ENCODE measurements at places on chromosomes 16 and 17.

GRCh38 chr17:7856011-7856810 lies 1.1 kb downstream of the NAA38 start:
- DNase-seq = peak; percentile 58

DNA sequence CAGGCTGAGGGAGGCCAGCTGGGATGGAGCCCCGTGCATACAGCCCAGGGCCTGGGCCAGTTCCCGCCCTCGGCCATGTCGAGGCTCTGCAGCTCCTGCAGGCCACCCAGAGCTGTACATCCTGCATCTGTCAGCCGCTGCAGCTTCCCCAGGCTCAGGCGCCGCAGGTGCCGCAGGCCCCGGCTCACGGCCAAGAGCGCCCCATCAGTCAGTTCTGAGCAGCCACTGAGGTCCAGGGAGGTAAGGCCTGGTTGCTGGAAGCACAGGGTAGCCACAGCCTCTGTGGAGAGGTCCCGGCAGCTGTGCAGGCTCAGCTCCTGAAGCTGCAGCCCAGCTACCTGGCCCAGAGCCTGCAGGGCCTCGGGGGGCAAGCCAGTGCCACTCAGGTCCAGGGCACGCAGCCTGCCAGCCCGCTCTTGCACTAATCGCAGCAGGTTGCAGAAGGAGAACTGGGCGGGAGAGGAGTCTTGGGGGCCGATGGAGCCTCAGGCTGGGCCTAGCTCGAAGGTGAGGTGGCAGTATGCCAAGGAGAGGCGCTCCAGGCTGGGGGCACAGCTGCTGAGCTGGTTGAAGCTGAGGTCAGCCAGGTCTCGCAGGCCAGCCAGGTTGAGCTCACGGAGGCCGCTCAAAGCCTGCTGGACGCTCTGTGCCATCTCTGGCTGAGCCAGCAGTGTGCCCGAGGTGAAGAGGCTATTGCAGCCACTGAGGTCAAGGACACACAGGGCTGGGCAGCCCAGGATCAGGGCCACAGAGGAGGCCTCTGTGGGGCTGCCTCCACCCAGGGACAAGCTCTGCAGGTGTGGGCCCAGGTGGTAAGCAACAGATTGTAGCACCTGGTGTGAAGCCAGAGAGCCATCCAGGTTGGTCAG lies 11.4 kb downstream of the ELMO3 start:
- no peak for DNase-seq

DNA sequence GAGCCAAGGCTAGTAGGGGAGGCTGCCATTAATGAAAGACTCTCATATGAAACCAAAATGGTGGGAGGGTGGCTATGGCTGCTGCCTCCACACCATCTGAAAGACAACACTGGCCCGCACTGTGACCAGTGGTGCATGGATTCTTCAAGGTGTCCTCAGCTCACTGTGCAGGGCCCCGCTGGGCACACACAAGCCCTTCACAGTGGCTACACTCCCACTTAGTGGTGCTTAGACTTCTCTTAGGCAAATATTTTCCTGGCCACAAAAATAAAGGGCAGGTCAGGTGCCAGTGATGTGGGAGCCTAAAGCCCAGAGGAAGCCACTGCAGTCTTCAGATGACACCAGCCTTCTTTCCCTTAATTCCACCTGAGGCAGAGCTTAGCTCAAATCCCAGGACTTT lies 38.1 kb upstream of the IRX3 start:
- no peak for DNase-seq

DNA sequence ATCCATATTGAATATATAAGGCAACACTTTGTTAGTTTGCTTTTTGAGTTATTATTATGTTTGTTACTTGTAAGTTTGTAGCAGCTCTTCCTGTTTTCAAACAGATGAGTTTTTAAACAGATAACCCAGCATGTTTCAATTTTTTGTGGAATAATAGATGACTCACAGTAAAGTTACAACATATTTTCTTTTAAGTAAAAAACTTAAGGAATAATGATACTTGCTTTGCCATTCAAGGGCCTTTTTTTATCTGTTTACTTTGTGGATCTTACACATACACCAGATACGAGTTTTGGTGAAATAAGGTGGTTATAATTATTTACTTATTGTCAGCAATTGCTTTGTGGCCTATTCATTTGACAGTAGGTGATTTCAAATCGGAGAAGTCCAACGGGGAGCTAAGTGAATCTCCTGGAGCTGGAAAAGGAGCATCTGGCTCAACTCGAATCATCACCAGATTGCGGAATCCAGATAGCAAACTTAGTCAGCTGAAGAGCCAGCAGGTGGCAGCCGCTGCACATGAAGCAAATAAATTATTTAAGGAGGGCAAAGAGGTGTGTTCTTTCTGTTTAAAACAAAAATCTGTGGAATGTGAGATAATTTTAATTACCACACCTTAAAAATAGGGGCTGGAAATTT lies 66.3 kb downstream of the BPTF start:
- DNase-seq = no peak

GRCh38 chr17:47837401-47838039 lies 3.6 kb downstream of the SCRN2 start:
- no peak for DNase-seq

DNA sequence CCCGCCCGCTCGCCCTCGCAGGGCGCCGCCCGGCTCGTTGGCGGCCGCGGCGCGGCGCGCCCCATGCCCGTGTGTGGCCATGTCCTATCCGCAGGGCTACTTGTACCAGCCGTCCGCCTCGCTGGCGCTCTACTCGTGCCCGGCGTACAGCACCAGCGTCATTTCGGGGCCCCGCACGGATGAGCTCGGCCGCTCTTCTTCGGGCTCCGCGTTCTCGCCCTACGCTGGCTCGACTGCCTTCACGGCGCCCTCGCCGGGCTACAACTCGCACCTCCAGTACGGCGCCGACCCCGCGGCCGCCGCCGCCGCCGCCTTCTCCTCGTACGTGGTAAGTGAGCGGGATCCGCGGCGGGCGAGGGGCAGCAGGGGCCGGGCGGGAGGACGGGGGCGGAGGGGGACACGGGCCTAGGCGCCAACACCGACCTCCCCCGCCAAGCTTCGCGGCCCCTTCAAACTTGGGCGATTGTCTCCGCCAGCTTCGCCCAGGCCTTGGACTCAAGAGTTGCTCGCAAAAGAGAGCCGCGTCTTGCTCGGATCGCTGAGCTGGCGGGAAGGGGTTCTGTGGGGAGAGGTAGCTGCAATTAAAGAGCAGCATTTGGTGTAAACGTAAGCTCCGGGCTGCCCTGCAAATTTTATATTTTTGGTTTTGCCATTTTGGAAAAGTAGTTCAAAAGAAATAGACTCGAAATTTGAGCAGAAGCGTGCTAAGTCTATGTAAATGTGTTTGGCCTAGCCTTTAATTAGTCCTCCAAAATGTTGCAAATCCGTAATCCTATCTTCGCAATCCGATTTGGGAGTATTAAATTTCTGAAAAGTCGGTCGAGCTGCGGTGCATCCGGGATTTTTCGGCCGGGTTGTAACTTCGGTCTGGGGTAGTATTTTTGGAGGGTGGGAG lies 702 bp downstream of the IRX5 start:
- DNase-seq = no peak

GRCh38 chr17:2067048-2067561 lies 12.2 kb downstream of the HIC1 start:
- DNase-seq = no peak

GRCh38 chr17:35733366-35733765 lies 1.9 kb downstream of the RASL10B start:
- DNase-seq = no peak

- no peak for DNase-seq
These were observed 53.5 kb downstream of the MPHOSPH6 start for GRCh38 chr16:82116535-82116934.

GRCh38 chr16:53785044-53785443 lies 81.1 kb downstream of the FTO start:
- no peak for DNase-seq

DNA sequence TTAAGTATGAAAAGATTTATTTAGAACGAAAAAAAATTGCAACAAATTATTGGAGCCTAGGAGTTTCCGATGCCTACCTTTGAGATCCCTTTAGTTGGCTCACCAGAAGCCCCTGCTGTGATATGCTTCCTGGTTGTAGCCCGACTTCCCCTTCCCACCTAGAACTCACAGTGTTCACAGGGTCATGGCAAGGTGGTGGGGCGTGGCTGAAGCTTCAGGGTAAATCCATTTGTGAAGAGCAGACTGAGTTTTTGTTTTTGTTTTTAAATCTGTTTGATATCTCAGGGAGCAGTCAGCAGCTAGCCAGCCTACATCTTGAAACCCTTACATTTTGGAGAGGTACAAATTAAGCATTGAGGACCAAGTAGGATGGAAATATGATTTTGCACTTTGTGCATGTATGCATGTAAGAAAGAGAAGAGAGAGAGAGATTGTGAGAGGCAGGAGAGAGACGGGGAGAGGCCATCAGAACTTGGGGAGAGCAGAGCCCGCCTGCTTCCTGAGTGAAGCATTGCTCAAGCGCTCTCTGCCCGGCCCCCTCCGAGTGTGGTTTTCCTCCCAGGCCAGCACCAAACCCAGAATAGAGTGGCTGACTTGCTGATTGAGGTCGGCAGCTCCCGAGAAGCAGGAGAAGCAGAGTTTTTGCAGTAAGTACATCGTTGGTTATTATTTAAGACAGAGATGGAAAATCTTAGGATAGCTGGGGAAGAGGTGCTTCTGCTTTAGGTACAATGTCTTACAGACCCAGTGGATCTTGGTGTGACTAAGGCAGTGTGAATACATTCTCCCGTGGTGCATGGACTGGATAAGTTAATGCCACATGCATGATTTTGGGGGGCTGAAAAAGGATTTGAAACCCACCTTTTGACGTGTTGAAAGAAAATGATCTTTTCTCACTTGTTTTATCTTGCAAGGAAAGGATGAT lies 64.2 kb downstream of the SPECC1 start:
- DNase-seq = peak; percentile 25

GRCh38 chr17:75777296-75777922 lies 7.2 kb upstream of the UNK start:
- no peak for DNase-seq

DNA sequence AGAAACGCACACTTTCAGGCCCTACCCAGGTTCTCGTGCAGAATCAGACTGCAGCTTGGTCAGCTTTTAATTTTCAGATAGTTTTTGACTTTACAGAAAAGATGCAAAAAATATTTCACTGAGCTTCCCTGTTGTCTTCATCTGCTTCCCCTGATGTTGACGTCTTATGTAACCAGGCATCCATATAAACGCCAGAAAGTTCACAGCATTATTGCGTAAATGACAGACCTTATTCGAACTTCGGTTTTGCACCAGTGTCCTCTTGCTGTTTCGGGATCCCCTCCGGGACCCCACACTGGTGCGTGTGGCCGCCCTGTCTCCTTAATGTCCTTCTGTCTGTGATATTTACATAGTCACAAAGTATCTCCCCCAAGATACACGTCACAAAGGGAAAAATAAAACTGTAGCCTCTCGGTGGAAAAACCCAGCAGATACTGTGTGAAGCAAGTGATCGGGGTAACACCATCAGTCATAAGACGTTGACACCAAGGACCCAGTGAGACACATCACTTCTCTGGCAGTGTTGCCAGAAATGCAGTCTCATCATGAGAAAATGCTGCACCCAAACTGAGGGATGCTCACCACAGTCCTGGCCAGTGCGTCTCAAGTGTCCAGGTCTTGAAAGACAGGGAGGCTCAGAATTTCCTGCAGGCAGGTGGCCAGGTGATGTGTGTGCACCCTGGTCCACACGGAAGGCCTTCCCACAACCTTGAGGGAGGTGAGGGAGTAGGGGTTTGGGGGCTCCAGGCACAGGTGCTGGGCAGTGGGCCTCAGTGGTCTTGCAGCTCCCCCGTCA lies 4.3 kb downstream of the BANP start:
- no peak for DNase-seq

GRCh38 chr16:49464877-49465504 lies 91.4 kb downstream of the C16orf78 start:
- no peak for DNase-seq

DNA sequence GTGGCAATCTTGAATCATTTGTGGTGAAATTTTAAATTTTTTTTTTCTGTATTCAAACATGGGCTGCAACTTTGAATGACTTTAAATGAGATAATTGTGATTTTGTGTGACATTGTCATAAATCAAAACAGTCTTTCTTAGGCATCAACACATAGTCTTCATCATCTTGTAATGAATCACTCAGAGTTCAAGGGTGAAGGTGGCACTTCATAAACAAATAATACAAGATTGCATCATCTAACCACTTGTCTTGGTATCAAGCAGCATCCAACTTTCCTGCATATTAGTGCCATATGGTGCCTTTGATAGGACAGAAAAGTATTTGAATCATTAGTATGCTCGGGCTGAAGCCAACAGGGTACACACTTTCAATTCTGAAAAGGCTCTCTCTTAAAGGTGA lies 392.4 kb upstream of the GOT2 start:
- DNase-seq = no peak

All from CD4-positive, alpha-beta T cell treated with Interleukin-1 beta for 1 hour (primary cell).